Osteoblast (primary cell): ENCODE measurements at places on chromosomes 13 and 19. TPM values are rescaled to one million over a fixed set of nuclear protein-coding genes. Genes with fewer than 3 reads are reported as not detected.
A peak's percentile ranks its signal among the peaks of the same experiment; 100 is the strongest.

GRCh38 chr13:83449668-83450395 lies 432.4 kb downstream of the SLITRK1 start:
- no peaks in the 10 kb centered on the region for H3K27me3 ChIP-seq
- peaks cover 4% of the 10 kb centered on the region for H3K4me1 ChIP-seq
- no peak overlapping the region for H3K4me3 ChIP-seq
- H3K27ac ChIP-seq = peak overlapping the region; percentile 24
- DNase-seq = no peak
- H3K36me3 ChIP-seq = no peaks in the 10 kb centered on the region

DNA sequence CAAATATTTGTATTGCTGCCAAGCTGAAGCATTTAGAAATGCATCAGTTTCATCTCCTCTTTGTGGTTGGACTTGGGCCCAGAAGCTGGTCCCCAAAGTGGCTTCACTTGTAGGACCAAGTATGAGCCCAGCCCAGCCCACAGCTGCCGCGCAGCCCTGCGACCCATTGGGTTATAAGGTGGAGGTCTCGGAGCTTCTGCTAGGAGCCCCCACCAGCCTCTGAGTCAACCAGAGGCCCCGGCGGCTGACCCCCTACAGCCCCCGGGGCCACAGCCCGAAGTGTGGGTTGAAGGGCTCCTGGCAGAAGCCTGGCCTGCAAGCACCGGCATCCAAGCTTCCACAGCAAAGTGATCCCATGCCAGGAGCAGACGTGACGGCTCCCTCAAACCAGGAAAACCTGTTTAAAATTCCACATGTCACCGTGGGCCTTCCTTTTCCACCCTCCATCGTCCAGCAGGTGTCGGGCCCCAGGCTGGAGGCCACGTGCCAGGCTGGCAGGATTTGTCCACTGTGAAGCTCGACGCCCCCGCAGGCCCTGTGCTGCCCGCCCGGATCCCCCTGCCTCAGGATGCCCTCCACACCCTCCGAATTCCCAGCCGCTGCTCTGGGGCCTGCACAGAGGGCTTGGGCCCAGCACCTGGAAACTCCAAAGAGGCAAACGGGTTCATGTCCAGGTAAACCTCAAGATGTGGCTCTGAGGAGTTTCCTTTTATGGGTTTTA lies 54.7 kb downstream of the C13orf46 start:
- no peak for DNase-seq
- peaks cover 4% of the 10 kb centered on the region for H3K4me1 ChIP-seq
- H3K27me3 ChIP-seq = no peaks in the 10 kb centered on the region

GRCh38 chr13:114045113-114045735 lies 71.3 kb upstream of the C13orf46 start:
- H3K36me3 ChIP-seq = peaks cover 29% of the 10 kb centered on the region
- peak overlapping the region; percentile 73 for H3K27ac ChIP-seq
- DNase-seq = no peak
- H3K27me3 ChIP-seq = no peaks in the 10 kb centered on the region

DNA sequence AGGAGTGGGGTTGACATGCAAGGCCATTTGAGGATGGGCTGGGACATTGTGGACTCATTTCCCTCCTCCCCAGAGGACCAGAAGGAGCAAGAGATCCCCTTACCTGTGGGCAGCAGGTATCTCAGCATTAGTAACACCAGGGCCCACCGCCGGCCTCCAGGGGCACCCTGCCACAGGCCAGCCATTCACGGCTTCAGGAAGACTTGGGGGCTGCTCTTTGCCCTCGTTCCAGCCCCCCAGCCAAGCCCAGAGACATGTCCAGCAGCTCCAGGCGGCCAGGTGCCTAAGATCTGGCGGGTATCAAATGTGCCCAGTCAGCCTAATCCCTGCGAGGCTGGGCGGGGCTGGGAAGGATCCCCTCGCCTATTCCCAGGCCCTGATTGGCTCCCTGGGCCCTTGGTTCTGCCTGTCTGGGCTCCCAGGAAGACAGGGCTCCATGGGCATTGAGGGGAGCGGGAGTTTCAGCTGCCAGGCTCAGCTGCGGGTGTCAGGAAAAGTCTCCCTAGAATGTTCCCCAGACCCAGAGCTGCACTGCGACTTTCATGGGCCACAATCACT lies 21.3 kb upstream of the OR1M1 start:
- H3K4me3 ChIP-seq = no peak overlapping the region
- DNase-seq = no peak
- H3K4me1 ChIP-seq = no peaks in the 10 kb centered on the region
- no peak overlapping the region for H3K27ac ChIP-seq
- H3K36me3 ChIP-seq = no peaks in the 10 kb centered on the region

GRCh38 chr13:49042476-49042875 lies 66.8 kb downstream of the FNDC3A start:
- peaks cover 5% of the 10 kb centered on the region for H3K4me1 ChIP-seq
- no peaks in the 10 kb centered on the region for H3K36me3 ChIP-seq
- H3K4me3 ChIP-seq = no peak overlapping the region
- no peak for DNase-seq

GRCh38 chr13:110346661-110347067 lies 39.6 kb downstream of the COL4A2 start:
- H3K4me3 ChIP-seq = no peak overlapping the region
- H3K27ac ChIP-seq = peak overlapping the region; percentile 89
- no peak for DNase-seq
- no peaks in the 10 kb centered on the region for H3K27me3 ChIP-seq

GRCh38 chr13:109939180-109939579 lies 152.8 kb upstream of the IRS2 start:
- H3K4me1 ChIP-seq = no peaks in the 10 kb centered on the region
- H3K27ac ChIP-seq = no peak overlapping the region
- no peaks in the 10 kb centered on the region for H3K36me3 ChIP-seq
- no peak overlapping the region for H3K4me3 ChIP-seq

GRCh38 chr13:32936716-32937115 lies 79.5 kb upstream of the KL start:
- peaks cover 13% of the 10 kb centered on the region for H3K4me1 ChIP-seq
- no peak overlapping the region for H3K27ac ChIP-seq
- H3K27me3 ChIP-seq = no peaks in the 10 kb centered on the region
- H3K36me3 ChIP-seq = no peaks in the 10 kb centered on the region

The C1QTNF9B gene
- not detected in 2 replicates for total RNA-seq

DNA sequence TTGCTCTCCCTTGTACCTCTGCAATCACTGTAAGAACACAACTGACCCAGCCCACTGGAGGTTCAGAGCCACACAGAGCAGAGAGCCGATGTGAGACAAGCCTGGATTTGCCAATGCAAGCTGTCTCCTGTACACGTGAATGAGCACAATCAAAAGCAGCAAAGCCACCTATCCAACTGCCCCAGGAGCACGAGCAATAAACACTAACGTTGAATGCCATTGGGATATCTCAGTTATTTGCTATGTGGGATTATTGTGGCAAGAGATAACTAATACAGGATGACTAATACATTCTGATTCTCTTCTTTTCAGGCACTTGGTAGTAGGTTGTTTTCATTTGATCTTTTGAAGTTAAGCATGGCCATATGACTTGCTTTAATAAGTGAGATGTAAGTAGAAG lies 85.2 kb upstream of the FAM216B start:
- H3K36me3 ChIP-seq = no peaks in the 10 kb centered on the region
- H3K4me3 ChIP-seq = no peak overlapping the region
- H3K4me1 ChIP-seq = no peaks in the 10 kb centered on the region
- H3K27ac ChIP-seq = no peak overlapping the region
- DNase-seq = peak; percentile 2

GRCh38 chr13:111131611-111132010 lies 16.5 kb downstream of the ARHGEF7 start:
- H3K27me3 ChIP-seq = peaks cover 11% of the 10 kb centered on the region
- H3K4me1 ChIP-seq = no peaks in the 10 kb centered on the region
- no peaks in the 10 kb centered on the region for H3K36me3 ChIP-seq
- H3K27ac ChIP-seq = no peak overlapping the region
- DNase-seq = no peak

The RETN gene
- not detected in 2 replicates for total RNA-seq

DNA sequence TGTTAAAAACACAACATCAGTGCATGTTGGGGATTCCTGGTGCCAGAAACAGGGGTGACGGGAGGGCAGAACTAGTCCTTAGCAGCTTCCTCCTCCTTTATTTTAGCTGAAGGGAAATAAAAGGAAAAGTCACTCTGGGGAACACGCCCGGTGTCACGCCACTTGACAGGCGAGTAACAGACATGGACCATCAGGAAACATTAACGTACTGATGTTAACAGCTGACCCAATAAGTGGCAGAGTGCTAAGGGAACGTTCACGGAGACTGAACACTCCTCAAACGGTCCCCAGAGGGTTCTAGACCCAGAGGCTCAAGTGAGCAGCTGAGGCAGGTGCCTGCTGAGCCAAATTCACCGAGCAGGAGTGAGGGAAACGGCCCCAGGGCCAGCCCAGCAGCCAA lies 13.9 kb upstream of the EIF3G start:
- peak; percentile 56 for DNase-seq
- H3K4me3 ChIP-seq = no peak overlapping the region
- H3K27me3 ChIP-seq = no peaks in the 10 kb centered on the region
